ENCODE measurements at places on chromosomes 2 and 18.

- no peak for DNase-seq
Measured at GRCh38 chr2:182897137-182897536, 30.7 kb upstream of the FRZB start.

DNA sequence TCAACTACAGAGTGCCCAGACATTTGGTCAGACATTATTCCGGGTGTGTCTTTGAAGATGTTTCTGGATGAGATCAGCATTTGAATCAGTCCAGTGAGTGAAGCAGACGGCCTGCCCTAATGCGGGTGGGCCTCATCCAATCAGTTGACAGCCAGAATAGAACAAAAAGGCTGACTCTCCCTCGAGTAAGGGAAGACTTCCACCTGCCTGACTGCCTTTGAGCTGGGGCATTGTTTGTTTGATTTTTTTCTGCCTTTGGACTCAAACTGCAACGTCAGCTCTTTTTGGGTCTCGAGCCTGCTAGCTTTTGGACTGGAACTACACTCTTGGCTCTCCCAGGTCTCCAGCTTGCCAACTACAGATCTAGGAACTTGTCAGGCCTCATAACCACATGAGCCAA is 111.7 kb upstream of the AGAP1 start:
- no peak for DNase-seq

- no peak for DNase-seq
Measured at GRCh38 chr18:408367-408766, 92.1 kb downstream of the COLEC12 start.

DNA sequence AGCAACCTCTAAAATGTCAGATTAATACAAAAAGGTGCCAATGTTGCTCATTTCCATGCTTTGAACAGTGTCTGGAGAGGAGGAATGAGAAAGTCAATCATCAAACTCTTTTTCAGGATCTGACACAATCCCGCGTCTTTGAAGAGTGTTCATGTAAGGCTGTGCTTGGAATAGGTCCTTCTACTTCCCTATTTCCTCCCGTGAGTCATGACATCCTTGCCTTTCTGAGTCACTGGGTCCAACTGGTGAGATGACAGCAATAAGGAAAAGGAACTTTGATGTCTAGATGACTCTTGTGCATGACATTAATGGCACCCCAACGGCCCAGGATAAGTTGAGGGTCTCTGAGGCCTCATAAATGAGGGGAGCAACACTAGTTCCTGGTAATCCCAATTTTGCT is 109.0 kb upstream of the CELF4 start:
- DNase-seq = no peak

DNA sequence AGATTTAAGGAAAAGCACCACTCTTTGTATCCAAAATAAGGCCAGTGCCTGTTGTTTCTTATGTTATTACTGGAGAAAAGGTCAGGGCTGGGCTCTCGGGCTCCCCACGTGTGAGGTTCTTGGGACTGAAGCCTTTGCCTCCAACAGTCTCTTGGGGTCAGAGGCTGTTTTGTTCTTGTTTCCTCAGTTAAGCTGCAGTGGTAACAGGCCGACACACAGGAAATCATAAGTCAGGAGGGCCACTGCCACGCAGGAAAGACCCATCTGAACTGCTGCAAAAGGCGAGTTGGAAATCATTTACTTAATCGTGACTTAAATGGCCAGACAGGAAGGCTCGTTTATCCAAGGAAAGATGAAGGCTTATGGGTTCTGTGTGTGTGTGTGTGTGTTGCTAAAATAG is 30.3 kb upstream of the IL37 start:
- DNase-seq = no peak

DNA sequence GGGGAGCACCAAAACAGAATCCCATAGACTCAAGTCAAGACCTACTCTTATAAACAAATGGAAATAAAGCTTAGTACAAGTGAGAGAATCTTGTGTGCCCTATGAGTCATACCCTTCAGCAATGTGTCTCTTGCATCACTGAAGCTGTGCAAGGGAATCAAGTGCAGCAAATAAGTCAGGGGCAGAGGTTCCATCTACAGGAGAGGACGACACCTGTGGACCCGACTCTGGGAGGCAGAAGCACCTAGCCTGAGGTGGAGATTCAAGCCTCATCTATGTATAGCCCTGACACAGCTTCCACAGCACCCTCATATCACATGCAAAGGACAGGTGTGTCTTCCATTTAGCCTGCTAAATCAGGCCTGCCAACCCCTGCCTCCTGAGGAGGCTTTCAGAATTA is 298.2 kb downstream of the CNTNAP5 start:
- peak; percentile 56 for DNase-seq

DNA sequence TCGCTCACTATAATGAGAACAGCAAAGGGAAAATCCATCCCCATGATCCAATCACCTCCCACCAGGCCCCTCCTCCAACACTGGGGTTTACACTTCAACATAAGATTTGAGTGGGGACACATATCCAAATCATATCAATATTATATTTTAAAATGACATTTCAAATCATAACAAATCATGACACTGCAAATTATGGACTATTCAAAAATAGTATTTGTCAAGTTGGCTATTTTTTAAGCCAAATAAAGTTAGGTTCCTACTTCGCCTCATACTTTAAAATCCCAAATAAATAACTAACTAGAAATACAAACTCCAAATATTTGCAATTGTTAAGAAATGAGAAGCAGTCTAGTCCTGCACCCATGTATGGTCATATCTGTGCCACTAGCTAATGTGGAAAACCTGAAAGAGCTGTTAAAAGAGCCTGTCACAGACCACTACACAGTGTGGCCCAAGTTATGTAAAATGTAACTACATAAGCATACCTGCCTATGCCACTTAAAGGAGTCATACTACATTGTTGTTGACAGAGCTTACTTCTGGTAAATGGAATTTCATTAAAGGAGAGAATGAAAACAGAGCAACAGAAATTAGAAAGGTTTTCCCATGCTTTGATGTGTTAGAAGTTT is 334.7 kb upstream of the GULP1 start:
- DNase-seq = no peak

- DNase-seq = peak; percentile 37
Measured at GRCh38 chr2:95390272-95390880, 12.1 kb upstream of the FAHD2A start.

DNA sequence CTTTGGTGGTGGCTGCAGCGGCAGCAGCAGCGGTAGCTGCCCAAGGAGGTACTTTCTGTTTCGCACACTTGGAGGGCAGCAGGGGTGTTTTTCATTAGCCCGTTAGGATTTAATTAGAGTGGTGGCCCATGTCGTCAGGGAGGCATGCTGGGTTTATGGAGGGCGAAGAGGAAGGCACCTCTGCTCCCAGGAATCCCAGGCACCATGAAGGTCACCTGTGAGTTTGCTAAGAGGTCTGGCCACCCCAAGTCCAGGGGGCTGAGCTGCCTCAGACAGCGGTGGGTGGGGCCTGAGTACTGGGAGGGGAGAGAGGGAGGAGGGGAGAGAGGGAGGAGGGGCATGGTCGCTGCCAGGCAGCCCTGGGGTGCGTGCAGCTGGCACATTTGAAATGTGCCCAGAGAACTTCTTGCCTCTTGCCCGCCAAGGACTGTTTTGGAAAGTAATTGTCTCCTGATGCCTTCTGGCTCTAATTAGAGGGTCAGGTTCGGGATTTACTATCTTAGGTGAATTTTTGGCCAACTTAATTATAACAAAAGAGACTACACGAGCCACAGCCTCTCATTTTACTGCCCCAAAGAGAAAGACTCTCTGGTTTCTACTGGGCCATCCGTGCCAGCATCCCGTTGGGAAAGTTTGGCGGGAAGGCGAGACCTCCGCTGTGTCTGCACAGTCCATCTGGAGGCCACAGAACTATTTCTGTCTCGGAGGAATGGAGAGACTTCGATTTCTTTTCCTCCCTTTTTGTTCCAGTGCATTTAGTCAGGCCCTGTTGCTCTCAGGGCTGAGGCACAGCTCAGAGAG is 62.0 kb downstream of the GLI2 start:
- peak; percentile 57 for DNase-seq

- DNase-seq = no peak
Measured at GRCh38 chr2:101560780-101561315, 85.9 kb upstream of the RFX8 start.

DNA sequence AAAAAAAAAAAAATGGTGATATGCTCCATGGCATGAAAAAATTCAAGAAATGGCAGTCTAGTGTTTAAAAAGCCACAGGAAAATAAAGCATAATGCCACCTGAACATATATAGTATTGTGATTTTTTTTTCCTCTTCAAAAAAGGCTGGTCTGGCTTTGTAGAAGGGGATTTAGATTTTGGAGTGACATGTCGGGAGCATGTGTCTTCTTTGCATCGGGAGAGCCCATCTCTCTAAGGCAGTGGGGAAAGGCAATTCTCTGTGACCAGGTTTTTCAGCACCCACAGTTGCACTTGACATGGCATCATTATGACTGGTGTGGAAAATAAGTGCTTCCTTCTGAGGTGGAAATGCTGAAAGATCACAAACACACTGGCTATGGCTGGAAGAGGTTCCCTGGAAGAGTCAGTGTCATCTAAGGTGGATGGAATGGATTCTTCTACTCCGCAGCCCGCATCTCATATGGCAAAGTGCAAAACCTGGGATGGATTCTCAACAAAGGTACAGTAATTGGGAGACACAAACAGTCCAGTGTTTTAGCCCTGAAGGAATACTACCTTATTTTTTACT is 172.5 kb downstream of the AGAP1 start:
- peak; percentile 78 for DNase-seq

DNA sequence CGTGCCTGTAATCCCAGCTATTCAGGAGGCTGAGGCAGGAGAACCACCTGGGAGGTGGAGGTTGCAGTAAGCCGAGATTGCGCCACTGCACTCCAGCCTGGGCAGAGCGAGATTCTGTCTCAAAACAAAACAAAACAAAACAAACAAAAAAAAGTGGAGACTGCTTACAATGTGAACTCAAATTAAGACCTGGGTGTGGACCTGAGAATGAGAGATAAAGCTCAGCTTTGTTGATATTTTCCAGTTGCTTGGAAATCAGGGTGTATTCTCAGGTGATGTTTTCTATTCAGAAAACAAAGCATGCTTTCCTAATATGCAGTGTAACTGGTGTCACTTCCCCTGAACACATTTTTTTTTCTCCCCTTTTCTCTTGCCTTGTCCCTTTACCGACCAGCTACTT is 5.3 kb upstream of the CERS6 start:
- DNase-seq = no peak

GRCh38 chr2:237074211-237074993 is 11.3 kb upstream of the COPS8 start:
- no peak for DNase-seq
